ENCODE measurements at places on chromosomes 1 and 21.

- DNase-seq: no peak
These were observed 68.5 kb upstream of the GADD45A start for GRCh38 chr1:67616394-67616985.

- DNase-seq: no peak
These were observed 1.7 kb downstream of the SLC27A3 start for GRCh38 chr1:153776845-153777370.

- DNase-seq: no peak
These were observed 57.9 kb downstream of the RNF187 start for GRCh38 chr1:228544921-228545591.

- DNase-seq: no peak
These were observed 19.0 kb upstream of the RBM15 start for GRCh38 chr1:110320168-110320518.

GRCh38 chr1:17684810-17685209 is 70.3 kb upstream of the ACTL8 start:
- DNase-seq: no peak

DNA sequence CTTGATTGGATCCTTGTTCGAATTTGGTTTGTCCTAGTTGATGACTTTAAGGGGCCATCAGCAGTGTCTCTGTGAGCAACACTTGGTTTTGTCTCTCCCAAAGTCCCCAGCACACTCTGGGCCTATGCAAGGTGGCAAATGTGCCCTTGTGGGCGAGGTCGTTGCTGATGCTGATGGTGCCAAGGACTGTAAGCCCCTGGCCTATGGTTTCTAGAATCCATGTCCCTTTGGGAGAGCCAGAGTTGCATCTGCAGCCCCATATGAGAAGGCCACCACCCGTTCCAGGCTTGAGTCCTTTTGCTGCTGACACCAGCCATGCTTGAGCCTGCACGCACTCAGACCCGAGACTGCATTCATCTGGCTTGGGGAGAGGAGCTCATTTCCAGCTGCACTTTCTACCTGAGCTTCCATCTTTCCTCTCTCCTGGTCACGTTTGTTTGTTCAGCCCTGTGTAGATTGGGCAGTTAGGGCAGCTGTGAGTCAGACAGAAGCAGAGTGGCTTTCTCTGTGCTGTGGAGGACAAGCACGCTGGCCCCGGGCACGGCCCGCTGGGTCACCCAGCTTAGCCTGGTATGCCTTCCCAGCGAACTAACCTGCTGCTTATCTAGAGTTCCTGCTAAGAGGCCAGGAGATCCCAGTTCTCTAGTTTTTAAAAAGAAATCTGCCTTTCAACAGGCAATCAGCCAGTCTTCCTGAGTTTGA is 52.1 kb upstream of the CSF3R start:
- no peak for DNase-seq

- DNase-seq: no peak
These were observed 30.7 kb upstream of the IL20 start for GRCh38 chr1:206834711-206835110.

GRCh38 chr1:203871114-203871880 is 9.9 kb downstream of the SNRPE start:
- DNase-seq: no peak

DNA sequence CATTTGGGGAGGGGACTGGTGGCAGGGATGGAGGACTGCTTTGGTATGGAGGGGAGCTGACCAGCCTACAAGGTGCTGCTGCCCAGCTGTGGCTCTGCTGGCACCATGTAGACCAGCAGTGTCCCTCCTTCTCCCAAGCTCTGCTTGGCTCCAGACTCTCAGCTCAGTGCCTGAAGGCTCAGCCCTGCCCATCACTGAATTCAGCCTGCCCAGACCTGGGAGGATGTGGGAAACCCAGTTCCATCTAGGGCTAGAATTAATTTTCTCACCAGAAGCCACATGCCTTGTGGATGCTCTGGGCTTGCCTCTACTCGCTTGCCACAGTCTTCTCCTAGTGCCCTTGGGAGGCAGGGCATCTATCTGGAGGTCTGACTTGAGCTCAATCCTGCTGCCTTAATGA is 195.0 kb upstream of the EDN2 start:
- DNase-seq: no peak

GRCh38 chr1:112762541-112763500 is 47.7 kb upstream of the PPM1J start:
- DNase-seq: no peak

GRCh38 chr21:43783098-43783700 is 6.2 kb upstream of the RRP1 start:
- no peak for DNase-seq

DNA sequence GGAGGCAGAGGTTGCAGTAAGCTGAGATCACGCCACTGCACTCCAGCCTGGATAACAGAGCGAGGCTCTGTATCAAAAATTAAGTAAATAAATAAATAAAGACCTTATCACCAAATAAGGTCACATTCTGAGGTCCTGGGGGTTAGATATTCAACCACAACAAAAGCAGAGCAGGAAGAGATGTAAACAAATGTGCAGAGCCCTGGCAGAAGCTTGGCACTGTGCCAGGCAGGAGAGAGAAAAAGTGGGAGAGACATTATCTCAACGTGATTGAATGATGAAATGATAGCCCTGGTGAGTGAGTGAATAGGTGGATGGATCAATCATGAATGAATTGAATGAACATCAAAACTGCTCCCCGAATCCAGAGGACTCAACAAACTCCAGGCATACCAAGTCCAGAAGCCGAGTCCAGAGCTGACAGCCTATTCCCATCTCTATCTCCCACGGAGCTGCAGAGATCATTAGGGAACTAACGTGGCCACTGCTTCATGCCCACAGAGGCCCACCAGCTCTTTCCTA is 150.7 kb downstream of the TOMM20 start:
- no peak for DNase-seq

- no peak for DNase-seq
These were observed 130.4 kb downstream of the LHX4 start for GRCh38 chr1:180360333-180361075.

DNA sequence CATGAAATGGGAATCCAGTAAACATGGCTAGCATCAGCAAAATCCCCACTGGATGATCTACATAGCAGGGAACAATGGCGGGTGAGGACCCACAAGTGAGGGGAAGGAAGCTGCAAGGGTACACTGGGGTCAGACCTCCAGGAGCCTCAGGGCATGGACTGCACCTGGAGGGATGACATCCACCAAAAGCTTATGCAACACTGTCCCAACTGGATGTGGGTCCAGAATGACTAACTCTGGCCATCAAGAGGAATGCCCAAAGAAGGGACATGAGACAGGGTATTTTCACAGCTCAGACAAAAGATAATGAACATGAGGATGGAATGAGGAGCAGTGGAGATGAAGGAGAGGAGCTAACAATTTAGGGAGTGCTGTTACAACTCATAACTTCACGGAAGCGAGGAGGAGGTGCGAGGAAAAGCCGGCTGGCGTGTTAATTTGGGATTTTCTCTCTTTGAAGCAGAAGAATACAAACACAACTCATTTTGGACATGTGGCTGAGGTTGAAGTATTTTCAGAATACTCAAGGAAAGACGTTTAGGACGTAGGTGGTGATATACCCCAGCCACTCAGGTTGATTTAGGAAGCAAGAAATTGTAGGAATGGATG is 5.7 kb downstream of the HLCS start:
- no peak for DNase-seq

DNA sequence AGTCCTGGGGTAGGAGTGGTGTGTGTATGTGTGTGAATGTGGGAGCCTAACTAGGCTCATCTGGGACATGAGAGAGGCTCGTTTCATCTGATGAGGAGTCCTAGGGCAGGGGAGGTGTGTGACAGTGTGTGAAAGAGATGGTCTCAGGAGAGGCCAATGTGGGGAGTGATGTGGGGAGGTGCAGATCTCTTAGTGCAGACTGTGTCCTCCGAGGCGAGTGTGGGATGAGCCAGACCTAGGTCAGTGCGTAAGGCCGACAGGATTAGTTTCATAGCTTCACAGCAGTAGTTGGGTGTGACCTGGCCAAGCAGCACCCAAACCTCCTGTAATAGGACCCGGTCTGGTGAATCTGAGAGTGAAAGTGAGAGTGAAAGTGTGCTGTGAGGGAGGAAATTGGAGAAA is 94.7 kb downstream of the LIPI start:
- no peak for DNase-seq

- DNase-seq: no peak
These were observed 105.8 kb downstream of the TBX19 start for GRCh38 chr1:168386492-168386891.

DNA sequence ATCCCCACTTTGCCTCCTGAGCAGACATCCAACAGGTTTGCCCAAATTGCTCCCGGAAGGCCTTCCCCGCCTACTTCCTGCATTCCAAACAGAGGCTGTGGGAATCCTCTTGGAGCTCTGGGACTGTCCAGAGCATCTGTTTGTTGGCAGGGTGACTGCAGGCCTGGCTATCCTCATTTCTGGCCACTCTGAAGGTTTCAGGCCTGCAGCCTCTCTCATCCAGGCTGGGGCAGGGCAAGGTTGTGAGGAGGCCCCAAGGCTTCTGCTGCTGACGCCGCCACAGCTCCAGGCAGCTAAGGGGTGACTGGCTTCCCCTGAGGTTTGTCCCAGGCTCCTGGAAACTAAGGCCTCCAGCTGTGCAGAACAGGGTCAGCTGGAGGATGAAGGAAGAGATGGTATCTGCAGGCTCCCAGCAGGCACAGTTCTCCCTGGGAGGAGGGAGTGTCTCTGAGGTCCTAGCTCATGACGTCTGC is 11.3 kb downstream of the CDK18 start:
- peak; percentile 52 for DNase-seq

- DNase-seq: no peak
These were observed 26.0 kb downstream of the ATF6 start for GRCh38 chr1:161791904-161792655.

DNA sequence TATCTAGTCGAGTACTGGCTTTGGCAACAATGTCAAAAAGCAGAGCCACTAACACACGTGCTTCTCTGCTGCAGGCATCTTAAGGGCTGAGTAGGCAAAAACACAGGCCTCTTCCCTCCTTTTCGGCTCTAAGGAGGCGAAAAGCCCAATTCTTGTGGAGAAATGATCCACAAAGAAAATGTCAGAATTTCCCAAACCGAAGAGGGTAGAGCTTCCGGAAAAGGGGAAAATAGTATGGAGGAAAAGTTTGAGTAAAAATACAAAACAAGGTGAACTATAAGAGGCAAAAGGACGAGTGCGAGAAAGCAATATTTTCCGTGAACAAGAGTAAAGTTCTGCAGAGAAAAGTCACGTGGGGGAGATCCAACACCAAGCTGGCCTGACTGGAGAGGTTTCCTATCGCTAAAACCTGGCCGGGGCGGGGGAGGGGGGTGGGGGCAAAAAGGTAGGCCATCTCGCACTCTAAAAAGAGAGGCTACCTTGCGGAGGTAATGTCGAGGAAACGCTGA is 551 bp downstream of the ZRANB2 start:
- DNase-seq: no peak

GRCh38 chr21:46605767-46606426 is 1.0 kb upstream of the S100B start:
- peak; percentile 37 for DNase-seq

- no peak for DNase-seq
These were observed 687.0 kb upstream of the ADGRL2 start for GRCh38 chr1:81113688-81114087.

- no peak for DNase-seq
These were observed 68.5 kb downstream of the NIBAN1 start for GRCh38 chr1:184905601-184906322.

GRCh38 chr1:231313661-231314060 is 24.0 kb downstream of the EXOC8 start:
- no peak for DNase-seq

DNA sequence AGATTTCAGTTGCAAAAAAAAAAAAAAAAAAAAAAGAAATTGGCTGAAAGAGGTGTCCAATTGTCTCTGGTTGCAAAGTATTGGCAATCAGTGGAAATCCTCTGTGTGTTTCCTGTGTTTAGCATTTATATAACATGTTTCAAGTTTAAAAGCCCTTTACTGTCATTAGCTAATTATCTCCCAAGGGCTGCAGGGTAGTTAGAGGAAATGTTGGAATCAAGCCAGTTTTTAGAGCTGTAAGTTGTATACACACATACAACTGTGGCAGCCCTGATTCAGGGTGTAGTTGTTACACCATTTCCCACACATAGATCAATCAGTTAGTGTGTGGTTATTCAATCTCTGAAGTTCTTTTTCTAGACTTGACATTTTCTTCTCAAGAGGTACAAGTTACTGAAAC is 8.9 kb upstream of the ZNF326 start:
- DNase-seq: no peak

- DNase-seq: no peak
These were observed 13.9 kb upstream of the FMOD start for GRCh38 chr1:203364806-203365205.

DNA sequence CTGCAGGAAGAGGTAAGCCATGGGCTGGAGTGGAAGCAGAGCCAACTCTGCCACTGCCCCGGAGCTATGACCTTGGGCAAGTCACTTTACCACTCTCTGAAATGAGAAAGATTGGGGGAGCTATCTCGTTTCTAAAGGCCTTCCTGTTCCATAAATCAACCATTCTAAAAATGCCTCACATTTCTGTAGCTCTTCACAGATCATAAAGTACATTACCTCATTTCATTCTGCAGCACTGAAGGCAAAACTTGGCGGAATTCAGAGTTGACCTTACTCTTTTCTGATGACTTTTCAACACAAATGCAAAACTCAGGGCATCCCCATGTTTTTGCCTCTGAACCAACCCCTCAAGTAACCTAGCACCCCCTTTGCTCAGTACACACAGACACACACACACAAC is 404.0 kb upstream of the NFIA start:
- DNase-seq: no peak

- DNase-seq: no peak
These were observed 7.0 kb downstream of the S100B start for GRCh38 chr21:46597896-46598343.

DNA sequence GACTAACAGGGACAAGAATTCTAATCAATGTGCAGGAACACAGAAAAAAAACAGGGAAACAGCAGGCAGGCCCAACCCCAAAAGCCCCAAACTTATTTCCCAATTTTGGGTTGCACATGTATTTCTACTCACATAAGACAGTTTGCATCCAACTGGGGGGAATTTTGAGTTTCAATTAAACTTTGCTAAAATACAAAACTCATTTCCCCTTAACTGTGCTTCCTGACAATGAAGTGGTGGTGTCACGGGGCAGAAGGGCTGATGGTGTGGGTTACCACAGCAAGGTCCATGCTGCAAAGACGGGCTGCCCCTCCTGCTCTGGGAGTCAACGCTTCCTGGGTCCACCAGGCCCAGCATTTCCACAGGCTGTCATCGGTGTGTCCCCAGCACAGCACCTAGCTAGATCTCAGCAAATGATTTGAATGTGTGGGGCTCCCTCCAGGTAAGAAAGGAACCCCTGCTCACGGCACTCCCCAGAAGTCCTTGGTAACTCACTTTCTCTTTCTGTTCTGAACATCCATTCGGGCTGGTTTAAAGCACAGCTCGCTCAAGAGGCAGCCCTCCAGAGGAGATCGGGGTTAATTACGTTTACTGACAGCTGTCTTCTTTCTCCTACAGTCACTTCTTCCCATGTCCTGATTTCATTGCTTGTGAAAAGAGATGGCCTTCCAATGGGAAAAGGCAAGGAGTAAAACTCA is 27.4 kb downstream of the HIVEP3 start:
- no peak for DNase-seq

DNA sequence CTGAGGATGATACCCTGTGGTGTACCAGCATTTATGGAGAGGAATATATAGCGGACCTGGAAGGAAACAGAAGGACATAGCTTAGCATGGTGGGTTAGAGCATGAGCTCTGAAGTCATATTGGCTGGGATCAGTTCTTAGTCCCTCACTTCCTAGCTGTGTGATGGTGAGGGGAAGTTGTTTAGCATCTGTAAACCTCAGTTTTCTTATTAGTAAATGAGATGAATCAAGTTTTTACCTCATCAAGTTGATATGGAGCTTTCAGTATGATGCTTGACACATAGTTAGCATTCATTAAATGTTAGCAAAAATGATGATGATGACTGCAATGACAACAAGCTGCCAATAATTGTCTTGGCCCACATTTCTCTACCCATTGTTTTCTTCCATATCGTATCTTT is 84.8 kb downstream of the NEK7 start:
- no peak for DNase-seq

Measured in left ventricle myocardium inferior (tissue), 1 donor.